Renal cortical epithelial cell (primary cell): ENCODE measurements at places on chromosomes 3 and 15. TPM values are rescaled to one million over a fixed set of nuclear protein-coding genes. Genes with fewer than 3 reads are reported as not detected.

Gene C3orf49
- not detected in 2 replicates for total RNA-seq

Gene SLC9A9
- 1.0 and 2.4 TPM in 2 replicates for total RNA-seq

Gene KIF9
- total RNA-seq = 16.7 and 19.8 TPM in 2 replicates

Gene GOLGA6D
- total RNA-seq = not detected in 2 replicates

Gene ANKRD34C
- total RNA-seq = not detected in 2 replicates

Gene THRB
- 11.8 and 46.1 TPM in 2 replicates for total RNA-seq

Gene FGD5
- 0.30 and 3.3 TPM in 2 replicates for total RNA-seq

Gene GALNT15
- total RNA-seq = 0.17 and 0.55 TPM in 2 replicates

Gene EAF2
- 3.0 and 4.0 TPM in 2 replicates for total RNA-seq

Gene GOLGA6A
- total RNA-seq = 0.05 TPM in 1 of 2 replicates, not detected in the other

Gene ATP10A
- 16.5 and 29.7 TPM in 2 replicates for total RNA-seq

Gene TLR9
- total RNA-seq = not detected in 2 replicates

Gene MESP1
- 0.45 and 0.69 TPM in 2 replicates for total RNA-seq

Gene TMCO5A
- total RNA-seq = not detected in 2 replicates

Gene DNAJA4
- 3.3 and 11.1 TPM in 2 replicates for total RNA-seq

Gene PSMD2
- 423 and 840 TPM in 2 replicates for total RNA-seq

Gene MASP1
- 0.52 and 3.5 TPM in 2 replicates for total RNA-seq

Gene CA12
- total RNA-seq = 19.6 and 26.4 TPM in 2 replicates

Gene KBTBD12
- 1.2 and 2.2 TPM in 2 replicates for total RNA-seq

Gene ROPN1
- not detected in 2 replicates for total RNA-seq

Gene GP9
- not detected in 2 replicates for total RNA-seq

Gene GABRA5
- total RNA-seq = not detected in 2 replicates

Gene SKOR1
- 0.10 TPM in 1 of 2 replicates, not detected in the other for total RNA-seq

Gene LRTM1
- total RNA-seq = not detected in 2 replicates

Gene ITIH3
- not detected in 2 replicates for total RNA-seq

Gene FAM174B
- total RNA-seq = 8.7 and 11.9 TPM in 2 replicates

Gene DLL4
- total RNA-seq = 0.15 and 0.17 TPM in 2 replicates

Gene SERINC4
- total RNA-seq = 0.05 TPM in 1 of 2 replicates, not detected in the other

Gene CCDC54
- 0.10 TPM in 1 of 2 replicates, not detected in the other for total RNA-seq

Gene WDR76
- 3.8 and 17.0 TPM in 2 replicates for total RNA-seq

Gene STAB1
- total RNA-seq = 0.50 and 0.69 TPM in 2 replicates

Gene GOLGA8T
- 0.30 TPM in 1 of 2 replicates, not detected in the other for total RNA-seq

Gene FEM1B
- 54.1 and 56.3 TPM in 2 replicates for total RNA-seq

Gene COL8A1
- total RNA-seq = 123 and 241 TPM in 2 replicates

Gene MYRIP
- 0.35 TPM in 1 of 2 replicates, not detected in the other for total RNA-seq
